ENCODE measurements at places on chromosomes 12 and 14.
A peak's percentile ranks its signal among the peaks of the same experiment; 100 is the strongest.

DNA sequence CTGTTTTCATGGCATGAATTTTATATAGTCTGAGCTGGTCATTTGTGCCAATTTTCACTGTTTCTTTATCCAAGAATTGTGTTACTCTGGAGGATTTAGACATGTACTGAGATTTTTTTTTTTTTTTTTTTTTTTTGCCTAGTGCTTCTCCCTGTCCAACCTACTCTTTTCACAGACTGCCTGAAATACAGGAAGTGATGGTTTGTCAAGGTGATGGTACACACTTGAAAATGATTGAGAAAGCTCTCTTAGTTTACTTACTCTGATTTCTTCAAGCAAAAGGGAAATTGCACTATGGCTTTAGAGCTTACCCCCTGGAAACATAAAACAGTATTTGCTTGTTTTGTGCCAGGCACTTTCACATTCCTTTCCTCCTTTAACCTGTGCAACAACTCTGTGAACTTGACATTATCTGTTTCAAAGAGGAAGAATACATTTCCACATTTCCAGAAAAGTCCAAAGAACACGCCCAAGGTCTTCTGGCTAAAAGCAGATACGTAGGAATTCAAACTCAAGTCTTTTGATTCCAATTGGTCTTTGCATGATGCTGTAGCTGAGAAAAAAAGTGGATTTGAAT lies 181.1 kb downstream of the SLC15A5 start:
- no peak for DNase-seq

- no peak for DNase-seq
Observed at GRCh38 chr14:36874396-36875138, 212.9 kb downstream of the PAX9 start.

DNA sequence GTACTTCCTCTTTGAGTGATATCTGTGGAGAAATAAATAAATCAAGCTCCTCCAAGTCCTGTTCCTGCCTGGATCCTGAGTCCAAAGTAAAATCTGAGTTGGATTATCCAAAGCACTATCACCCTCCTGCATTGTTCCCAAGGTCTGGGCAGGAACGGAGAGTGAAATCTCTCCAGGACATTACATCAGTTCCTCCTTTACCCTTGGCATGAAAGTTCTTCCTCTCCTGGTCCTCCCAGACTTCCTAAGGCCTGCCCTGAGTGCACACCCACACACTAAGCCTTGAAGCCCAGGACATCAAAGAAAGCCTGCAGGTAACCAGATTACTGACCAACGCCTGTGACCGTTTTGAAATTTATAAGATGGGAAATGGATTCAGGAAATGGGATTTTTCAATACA lies 206.8 kb upstream of the BCL2L14 start:
- no peak for DNase-seq

- no peak for DNase-seq
Observed at GRCh38 chr12:45587012-45587411, 142.5 kb upstream of the ARID2 start.

GRCh38 chr12:130838284-130838950 lies 633 bp downstream of the STX2 start:
- no peak for DNase-seq

DNA sequence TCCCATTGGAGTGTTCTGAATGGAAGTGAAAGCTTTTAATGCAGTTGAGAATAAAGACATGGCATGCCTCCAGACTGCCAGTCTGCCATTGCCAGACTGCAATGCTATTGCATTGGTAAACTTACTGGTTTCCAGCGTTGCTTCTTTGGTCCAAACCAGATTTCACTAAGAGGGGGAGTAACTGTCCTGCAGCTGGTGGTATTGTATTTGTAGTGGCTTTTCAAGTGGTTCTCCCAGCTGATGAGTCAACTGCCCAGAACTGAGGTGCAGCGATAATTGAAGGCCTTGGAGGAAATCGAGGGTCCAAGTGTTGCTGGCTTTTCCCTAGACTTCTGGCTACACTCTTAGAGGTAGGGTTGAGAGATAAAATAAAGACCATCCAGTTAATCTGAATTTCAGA lies 31.9 kb downstream of the ERG28 start:
- no peak for DNase-seq

- DNase-seq: no peak
Observed at GRCh38 chr12:60398547-60398946, 802.7 kb downstream of the SLC16A7 start.

DNA sequence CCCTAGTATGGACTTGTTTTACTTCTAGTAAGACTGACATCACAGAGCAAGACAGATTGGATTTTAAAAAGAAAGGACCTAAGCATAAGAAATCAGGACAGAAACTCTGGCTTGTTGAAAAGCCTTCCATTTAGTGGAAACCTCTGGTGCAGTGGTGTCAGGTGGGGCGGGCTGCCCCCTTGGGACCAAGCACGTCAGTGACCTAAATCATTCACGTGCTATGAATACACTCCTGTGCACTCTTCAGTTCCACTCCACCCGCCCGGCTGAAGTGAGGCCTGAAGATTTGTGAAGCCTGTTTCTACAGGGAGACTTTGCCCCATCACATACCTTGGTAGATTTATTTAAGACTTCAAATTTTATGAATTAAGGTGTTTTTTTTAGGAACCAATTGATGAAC lies 58.2 kb upstream of the STRN3 start:
- DNase-seq: peak; percentile 60

DNA sequence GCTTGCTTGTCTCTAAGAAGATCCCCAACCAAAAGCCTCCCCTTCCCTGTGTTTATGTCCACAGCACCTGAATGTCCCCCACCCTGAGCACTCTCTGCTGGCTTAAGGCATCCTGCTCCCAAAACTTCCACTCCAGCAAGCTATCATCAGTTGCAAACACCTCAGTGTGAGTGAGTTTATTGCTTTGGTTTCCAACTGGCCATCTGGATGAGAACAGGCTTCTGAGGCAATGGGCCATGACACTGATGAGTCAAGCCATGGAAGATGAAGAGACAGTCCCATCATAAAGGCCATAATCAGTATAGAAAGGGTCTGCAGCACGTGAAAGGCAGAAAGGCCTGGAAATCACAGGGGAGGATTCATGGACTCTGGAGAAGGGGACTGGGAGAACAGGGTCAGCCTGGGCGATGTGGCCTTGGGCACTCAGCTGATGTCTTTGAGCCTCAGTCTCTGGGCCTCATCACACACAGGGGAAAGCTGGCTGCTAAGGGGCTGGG lies 12.8 kb downstream of the CMKLR1 start:
- no peak for DNase-seq

- DNase-seq: no peak
Observed at GRCh38 chr14:104574978-104575583, 4.5 kb upstream of the C14orf180 start.

GRCh38 chr12:69508091-69508490 lies 37.9 kb downstream of the FRS2 start:
- no peak for DNase-seq

GRCh38 chr14:97724265-97724731 lies 927.1 kb downstream of the VRK1 start:
- DNase-seq: no peak

GRCh38 chr12:102643879-102644575 lies 163.7 kb upstream of the IGF1 start:
- DNase-seq: no peak

DNA sequence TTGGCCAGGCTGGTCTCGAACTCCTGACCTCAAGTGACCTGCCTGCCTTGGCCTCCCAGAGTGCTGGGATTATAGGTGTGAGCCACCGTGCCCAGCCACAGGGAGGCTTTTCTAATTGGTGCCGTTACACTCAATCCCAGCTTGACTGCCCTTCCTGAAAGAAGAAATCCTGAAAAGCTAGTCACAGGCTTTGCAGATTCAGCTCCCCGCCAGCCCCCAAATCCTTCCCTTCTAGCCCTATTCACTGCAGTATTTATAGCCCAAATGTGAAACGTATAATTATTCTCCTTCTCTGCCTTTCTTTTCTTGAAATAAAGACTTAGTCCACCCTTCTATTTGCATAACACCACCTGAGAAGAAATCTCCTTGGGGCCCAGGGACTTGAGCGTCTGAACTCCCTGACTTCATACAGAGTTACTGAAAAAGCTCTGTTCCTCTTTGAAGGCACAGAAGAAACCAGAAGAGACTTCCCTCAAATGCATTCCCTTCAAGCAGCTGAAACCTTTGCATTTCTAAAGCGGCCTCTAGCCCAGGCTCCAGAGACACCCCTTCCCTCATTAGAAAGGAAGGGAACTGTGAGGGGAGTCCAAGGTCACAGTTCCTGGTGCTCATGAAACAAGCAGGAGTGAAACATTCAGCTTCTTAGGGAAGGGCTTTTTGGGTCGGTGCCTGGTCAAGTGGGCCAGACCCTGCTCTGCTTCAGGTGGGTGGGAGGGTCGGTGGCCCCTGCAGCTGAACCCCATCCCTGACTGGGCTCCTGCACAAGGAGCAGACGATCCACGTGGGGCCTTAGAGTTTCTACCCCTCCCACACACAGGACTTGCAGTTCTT lies 42.3 kb upstream of the BATF start:
- no peak for DNase-seq

- peak; percentile 87 for DNase-seq
Observed at GRCh38 chr14:69643430-69644200, 32.2 kb downstream of the SUSD6 start.

DNA sequence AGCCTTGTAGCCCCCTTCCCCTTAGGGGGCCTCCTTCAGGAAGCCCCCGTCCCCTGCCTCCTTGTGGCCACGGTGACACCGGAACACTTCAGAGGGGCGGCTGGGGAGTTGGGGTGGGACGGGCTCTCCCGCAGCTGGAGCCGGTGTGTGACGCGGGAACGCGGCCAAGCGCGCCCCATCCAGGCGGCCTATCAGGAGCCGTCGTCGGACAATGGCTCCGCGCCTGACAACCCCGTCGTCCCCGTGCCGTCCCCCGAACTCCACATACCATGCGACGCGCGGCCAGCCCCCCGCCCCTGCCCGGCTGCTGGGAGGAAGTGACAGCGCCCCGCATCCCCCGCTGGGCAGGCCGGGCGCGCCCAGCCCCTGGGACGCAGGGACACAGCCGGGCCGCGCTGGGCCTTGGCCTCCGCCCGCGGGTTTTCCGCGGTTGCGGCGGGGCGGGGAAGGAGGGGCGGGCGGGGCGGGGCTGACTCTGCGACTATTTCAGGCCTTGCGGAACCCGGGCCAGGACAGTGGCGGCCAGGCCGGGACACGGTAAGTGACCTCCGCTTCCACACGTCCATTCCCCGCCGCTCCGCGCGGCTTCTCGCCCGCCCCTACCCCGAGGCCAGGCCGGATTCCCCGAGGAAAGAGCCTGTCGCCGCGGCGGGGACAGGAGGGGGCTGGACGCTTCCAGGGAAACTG lies at the start of gene TNFAIP2:
TSS of gene TNFAIP2 (plus strand) at position 515 of the 687 bp plus-strand sequence. CDS start 2,997 bp downstream, outside the sequence.
- DNase-seq: peak; percentile 56

DNA sequence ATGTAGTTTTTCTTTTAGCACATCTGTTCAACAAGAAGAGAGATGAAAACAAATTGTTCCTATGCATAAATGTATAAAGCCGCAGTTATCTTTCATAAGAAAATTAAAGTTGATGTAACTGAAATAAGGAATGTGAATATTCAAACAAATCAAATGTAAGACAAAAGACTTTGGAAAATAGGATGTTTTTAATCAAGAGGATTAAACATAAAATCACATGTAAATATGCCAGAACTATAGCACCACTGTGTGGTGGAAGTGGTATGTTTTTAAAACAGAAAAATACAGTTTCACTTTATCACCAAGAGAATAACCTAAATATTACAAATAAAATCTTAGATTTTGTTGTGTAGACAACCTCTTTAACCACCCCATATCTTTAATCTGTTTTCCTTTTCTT lies 40.4 kb downstream of the CAPS2 start:
- DNase-seq: no peak

DNA sequence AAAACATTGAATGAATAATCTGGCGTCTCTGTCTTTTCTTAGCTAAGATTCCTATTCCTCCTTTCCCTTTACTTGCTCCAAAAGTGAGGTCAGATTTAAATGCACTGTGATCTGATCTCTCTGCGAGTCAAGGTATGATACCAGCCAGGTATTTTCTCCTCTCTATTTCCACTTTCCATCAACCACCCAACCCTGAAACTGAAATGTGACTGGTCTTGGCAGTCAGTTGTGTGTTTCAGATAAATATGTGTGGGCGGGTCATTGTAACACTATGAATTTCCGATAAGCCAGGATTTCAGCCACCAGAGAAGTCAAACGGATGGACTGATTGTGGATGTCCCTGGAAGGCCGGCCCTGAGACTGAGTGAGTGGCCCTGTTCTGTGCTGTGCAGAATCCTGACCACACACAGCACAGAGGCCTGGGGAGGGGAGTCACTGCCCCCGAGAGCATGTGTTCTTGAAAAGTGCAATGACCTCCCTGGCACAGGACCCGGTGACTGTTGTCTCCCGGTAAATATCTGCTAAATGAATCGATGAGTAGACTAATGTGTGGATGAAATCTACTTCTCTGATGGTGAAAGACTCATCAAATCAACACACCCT lies 612.5 kb upstream of the TMEM132C start:
- DNase-seq: no peak

DNA sequence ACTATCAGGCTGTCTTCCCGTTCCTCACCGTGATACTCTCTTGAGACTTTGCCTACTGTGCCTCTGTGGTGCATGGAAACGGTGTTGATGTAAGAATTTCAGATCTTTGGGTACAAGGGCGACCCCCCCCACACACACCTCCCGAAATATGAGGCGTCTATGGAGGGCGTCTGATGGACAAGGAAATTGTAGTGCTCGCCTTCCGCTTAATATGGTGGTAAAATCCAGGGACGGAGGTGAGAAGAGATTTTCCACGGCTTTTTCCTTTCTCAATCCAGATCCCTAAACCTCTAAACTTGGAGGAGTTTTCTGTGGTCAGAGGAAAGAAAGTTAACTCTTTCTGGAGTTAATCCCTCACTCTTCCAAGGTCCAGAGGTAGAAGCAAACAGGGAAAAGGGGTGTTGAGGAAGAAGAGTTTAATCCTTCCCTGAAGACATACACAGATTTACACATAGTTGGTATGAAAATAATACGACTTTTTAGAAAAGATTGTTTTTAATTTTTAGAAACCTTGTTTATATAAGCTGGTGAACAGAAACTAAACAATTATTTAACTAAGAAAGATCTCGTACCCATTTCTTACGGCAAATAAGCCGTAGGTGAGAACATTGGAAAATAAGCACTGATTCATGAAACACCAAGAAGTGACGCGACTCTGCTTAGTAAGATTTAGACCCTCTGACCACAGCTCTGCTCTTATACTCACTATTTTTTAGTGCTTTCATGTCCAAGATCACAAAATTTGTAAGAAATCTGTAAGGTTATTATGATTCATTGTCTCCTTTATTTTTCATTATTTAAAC lies 23.1 kb upstream of the RNASE12 start:
- DNase-seq: no peak

- no peak for DNase-seq
Observed at GRCh38 chr12:47356129-47356700, 276.5 kb upstream of the AMIGO2 start.

Data from NCI-H1436 (cell line).